ENCODE measurements at places on chromosomes 5 and 9. TPM values are rescaled to one million over a fixed set of nuclear protein-coding genes. Genes with fewer than 3 reads are reported as not detected.

DNA sequence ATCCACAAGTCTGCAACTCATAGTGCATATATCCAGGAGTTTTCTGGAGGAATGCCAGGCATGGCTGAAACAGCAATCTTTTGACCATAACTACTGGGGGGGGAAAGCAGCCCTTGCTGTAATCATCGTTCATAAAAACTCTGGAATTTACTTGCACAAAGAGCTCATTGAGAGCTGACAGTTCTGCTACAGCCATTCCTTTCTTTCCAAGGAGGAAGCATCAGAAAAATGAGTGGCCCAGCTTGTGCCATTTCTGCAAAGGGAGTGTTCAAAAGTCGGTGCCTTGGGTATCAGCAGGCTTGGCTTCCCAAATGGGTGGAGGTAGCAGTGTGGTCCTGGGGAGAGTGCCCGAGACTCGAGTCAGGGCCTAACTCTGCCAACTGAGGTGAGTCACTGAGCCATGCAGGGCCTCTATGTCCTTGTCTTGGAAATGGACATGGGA lies 101.5 kb downstream of the GCNT1 start:
- H3K27me3 ChIP-seq = no peaks in the 10 kb centered on the region
- no peak for DNase-seq
- no peak overlapping the region for H3K4me3 ChIP-seq
- H3K27ac ChIP-seq = no peak overlapping the region

- H3K4me1 ChIP-seq = no peaks in the 10 kb centered on the region
- H3K36me3 ChIP-seq = no peaks in the 10 kb centered on the region
- no peak overlapping the region for H3K4me3 ChIP-seq
- no peak overlapping the region for H3K27ac ChIP-seq
Measured at GRCh38 chr9:135186248-135187164, 99.0 kb downstream of the OLFM1 start.

DNA sequence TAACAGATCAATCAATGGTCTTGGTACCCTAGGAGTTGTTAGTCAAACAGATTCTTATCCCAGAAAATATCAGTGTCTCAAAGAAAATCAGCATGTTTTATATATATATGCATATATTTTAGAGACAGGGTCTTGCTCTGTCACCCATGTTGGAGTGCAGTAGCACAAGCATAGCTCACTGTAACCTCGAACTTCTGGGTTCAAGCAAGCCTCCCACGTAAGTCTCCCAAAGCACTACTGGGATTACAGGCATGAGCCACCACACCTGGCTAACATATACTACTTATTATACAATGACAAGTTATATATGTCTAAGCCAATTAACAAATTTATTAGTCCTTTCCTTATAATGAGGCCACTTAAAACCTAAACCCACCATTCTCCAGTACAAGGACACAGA lies 10.4 kb downstream of the RAB14 start:
- no peak overlapping the region for H3K27ac ChIP-seq
- H3K27me3 ChIP-seq = no peaks in the 10 kb centered on the region
- DNase-seq = no peak
- no peaks in the 10 kb centered on the region for H3K4me1 ChIP-seq

DNA sequence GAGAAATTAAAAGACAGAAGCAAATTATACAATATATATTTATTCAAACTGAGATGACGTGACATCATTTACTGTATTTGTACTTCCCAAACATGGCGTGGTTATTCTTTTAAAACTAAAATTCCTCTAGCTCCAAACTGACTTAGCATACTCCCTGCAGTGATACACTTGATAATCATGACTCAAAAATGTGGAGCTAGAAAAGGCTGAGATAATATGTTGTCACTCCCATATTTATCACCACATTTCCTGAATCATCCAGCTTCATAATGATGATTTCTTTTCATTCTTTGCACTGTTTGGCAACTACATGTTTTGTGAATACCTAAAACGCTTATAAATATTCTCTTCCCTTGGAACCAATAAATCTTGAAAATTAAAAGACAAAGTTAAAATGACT lies 341.0 kb downstream of the EBF1 start:
- no peak overlapping the region for H3K4me3 ChIP-seq
- H3K36me3 ChIP-seq = no peaks in the 10 kb centered on the region
- no peaks in the 10 kb centered on the region for H3K27me3 ChIP-seq
- no peak for DNase-seq
- no peak overlapping the region for H3K27ac ChIP-seq
- no peaks in the 10 kb centered on the region for H3K4me1 ChIP-seq

Gene RFESD
- total RNA-seq = 1.7 TPM

- DNase-seq = no peak
- no peak overlapping the region for H3K4me3 ChIP-seq
- no peaks in the 10 kb centered on the region for H3K4me1 ChIP-seq
- H3K27ac ChIP-seq = no peak overlapping the region
- H3K27me3 ChIP-seq = no peaks in the 10 kb centered on the region
Measured at GRCh38 chr5:24188216-24188925, 456.4 kb downstream of the CDH10 start.

Gene PLAC8L1
- total RNA-seq = 2.8 TPM

Gene RFX3
- 31.4 TPM for total RNA-seq

- no peaks in the 10 kb centered on the region for H3K4me1 ChIP-seq
Measured at GRCh38 chr5:112820246-112820645, 40.8 kb upstream of the SRP19 start.

- H3K4me3 ChIP-seq = no peak overlapping the region
- H3K4me1 ChIP-seq = no peaks in the 10 kb centered on the region
- DNase-seq = no peak
- H3K27me3 ChIP-seq = no peaks in the 10 kb centered on the region
- no peaks in the 10 kb centered on the region for H3K36me3 ChIP-seq
- H3K27ac ChIP-seq = no peak overlapping the region
Measured at GRCh38 chr9:33116860-33117259, 40.4 kb upstream of the SMU1 start.

GRCh38 chr5:133026664-133027153 lies 360 bp upstream of the ZCCHC10 start:
- peak overlapping the region; percentile 91 for H3K27ac ChIP-seq
- no peak for DNase-seq

Gene PCDHA4
- total RNA-seq = not detected

Gene UNC13B
- 51.2 TPM for total RNA-seq

- no peaks in the 10 kb centered on the region for H3K36me3 ChIP-seq
- no peak overlapping the region for H3K4me3 ChIP-seq
- H3K27me3 ChIP-seq = no peaks in the 10 kb centered on the region
- no peak for DNase-seq
Measured at GRCh38 chr5:137101544-137101943, 397.6 kb downstream of the SPOCK1 start.

- H3K4me1 ChIP-seq = no peaks in the 10 kb centered on the region
- no peaks in the 10 kb centered on the region for H3K27me3 ChIP-seq
- H3K4me3 ChIP-seq = no peak overlapping the region
- no peak overlapping the region for H3K27ac ChIP-seq
- H3K36me3 ChIP-seq = no peaks in the 10 kb centered on the region
Measured at GRCh38 chr5:116951219-116951618, 376.6 kb upstream of the SEMA6A start.

Gene ACOT12
- 3.7 TPM for total RNA-seq

Gene CERCAM
- 4.5 TPM for total RNA-seq

Measured in Peyer's patch (tissue), 4 donors.